ENCODE measurements at places on chromosomes 4 and X.
A peak's percentile ranks its signal among the peaks of the same experiment; 100 is the strongest.

GRCh38 chrX:65576160-65576559, 41.6 kb upstream of the LAS1L start:
- DNase-seq: no peak

DNA sequence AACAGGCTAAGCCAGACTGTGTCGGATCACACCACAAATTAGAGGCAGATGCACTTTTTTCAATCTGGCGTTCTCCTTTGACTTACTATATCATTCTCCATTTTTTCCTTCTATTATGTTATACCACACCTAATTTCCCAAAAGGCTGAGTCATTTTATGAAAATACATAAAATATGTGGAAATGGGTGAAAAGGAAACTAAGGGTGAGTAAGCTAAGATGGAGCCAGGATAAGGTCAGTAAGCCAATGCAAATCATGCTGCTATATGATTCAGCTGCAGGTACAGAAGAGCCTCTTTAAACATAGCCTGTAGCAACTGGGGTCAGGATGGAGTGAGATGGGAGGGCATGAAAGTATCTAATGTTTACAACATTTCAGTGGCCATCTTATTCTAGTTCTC, 94.0 kb upstream of the TEX13A start:
- no peak for DNase-seq

- DNase-seq: no peak
Observed at GRCh38 chr4:174626342-174627008, 104.2 kb upstream of the HPGD start.

DNA sequence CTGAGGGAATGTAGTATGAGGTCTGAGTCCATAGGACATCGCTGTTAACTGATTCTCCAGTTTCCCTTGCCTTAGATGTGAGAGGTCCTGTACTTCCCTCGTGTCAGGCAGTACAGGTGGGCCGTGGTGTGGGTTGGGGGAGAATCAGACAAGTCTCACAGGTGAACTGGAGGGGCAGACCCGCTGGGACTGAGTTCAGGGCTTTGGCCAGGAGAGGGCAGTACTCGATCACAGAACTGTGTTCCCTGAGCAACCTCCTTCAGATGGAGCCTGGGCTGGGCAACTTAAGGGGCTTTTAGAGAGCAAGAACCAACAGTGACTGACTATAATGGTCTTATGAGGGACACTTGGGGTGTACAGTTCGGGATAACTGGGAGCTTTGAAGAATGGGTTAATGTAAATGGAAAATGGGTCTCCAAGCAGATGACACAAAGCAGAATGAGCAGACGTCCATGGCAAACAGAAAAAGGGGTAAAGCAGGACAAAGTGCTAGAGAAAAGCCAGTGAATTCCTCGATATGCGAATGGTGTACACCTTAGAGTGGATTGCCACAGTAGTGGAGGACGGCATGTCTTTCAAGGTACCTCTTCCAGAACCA, 83.6 kb downstream of the CCNG2 start:
- DNase-seq: peak; percentile 46

GRCh38 chrX:153523269-153523668, 5.8 kb downstream of the ATP2B3 start:
- no peak for DNase-seq

DNA sequence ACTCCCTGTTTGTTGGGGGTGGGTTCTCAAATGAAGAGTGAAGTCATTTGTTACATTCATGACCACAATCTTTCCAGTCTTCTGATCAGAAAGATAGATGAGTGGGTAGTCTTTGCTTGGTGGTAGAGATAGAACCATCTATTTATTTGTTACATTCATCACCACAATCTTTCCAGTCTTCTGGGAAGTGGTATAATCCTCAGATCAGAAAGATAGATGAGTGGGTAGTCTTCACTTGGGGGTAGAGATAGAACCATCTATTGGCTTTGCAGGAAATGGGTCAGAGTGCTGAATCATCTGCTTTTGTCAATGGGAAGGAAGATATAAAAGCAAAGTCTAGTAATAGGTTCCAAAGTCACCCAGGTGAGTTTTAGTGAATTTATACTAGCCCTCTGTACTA, 64.2 kb upstream of the EPGN start:
- no peak for DNase-seq

DNA sequence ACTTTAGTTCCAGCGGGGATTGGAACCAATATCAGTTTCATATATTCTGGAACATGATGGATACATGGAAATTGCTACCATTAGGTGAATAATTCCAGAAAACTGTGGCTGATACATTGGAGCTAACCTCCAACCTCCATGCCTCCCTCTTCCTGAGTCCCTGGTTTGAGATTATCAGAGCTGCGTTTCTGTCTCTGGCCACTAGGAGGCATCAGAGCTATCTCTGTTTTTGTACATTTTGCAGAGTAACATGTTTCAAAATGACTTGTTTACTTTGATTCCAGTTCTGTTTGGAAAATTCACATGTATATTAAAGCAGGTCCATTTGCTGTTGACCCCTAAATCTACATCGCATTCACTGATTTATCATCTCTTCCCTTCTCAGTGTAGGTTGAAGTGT, 2.4 kb upstream of the RAB40AL start:
- DNase-seq: peak; percentile 30

DNA sequence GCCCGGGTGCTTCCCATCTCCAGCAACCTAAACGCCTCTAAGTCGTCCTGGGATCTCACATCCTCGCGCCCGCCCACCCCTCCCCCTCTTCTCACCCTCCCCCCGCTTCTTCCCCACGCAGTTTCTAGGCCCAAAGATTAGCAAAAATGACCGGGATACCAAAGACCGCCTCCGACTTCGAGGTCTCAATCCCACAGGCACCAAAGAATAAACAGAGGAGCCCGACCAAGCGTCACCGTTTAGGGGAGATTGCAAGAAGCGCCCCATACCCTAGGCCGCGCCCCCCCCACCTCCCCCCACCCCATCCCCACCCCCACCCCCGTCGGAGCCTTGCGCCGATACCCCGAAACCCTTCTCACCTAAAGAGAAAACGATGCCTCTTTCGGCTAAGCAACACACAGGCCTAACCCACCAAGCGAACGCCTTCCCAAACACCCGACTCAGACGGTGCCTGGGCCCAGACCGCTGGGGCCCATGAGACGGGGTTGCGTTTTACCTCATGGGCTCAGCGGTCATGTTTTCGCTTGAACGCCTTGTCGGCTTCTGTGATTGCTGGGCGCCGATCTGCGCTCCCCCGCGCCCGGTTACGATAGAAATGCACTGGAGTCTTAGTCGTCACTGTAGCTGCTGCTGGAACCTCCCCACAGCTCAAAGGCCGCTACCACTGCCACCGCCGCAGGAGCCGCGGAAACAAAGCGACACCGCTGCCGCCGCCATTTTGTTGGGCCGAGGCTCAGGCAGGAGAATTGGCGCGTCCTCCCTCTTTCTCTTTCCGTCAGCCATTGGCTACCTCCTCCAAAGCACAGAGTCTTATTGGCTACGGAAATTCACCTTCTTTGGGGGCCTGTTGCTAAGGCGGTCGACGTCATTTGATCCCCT, at the start of gene ATRX:
Gene ATRX, minus strand, starts transcription at position 731 of the 879 bp plus-strand sequence. Its CDS starts 215 bp downstream, at position 516.
- peak; percentile 72 for DNase-seq

DNA sequence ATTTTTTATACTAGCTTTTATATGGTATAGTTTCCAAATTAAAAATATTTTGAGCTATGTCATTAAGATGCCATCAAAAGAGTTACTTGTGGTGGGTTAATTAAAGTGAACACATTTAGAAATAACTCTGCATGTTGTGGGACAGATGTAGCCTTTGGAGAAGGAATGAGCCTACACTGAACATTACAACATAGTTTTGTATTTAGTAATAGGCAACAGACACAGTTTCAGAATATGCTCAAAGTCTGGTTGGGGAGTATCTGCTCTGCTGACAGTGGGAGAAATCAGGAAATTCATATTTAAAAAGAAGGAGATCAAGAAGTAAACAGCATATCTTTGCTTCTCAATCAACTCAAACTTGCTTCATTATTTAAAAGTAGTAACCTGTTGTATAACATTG, 23.7 kb downstream of the EMCN start:
- DNase-seq: peak; percentile 64

Measured in AG10803 (cell line).